GM23338 (cell line): ENCODE measurements at places on chromosomes 12 and 14. TPM values are rescaled to one million over a fixed set of nuclear protein-coding genes. Genes with fewer than 3 reads are reported as not detected.

Gene LRRIQ1
- 0.47 and 1.4 TPM in 2 replicates for total RNA-seq

DNA sequence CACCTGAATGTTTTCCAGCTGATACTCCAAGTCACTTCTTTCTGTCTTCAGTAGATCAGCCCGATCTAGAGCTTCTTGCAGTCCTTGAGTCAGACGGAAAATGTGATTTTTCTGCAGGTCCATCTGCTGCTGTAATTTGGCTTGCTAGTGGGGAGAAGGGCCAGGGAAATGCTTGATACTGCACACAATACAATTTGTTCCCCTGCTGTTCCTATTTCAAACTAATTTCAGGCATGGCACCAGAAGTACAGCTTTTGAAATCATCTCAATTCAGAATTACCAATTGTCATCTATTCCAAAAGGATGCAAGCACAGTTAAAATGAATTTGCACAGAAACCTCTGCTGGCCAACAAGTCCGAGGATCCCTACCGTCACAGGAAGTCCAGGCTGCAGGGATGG is 53.4 kb downstream of the PRKAB1 start:
- DNase-seq, result no peak
- no peak overlapping the region for H3K4me3 ChIP-seq
- H3K36me3 ChIP-seq, result peaks cover 10% of the 10 kb centered on the region
- no peak overlapping the region for H3K27ac ChIP-seq

Gene VSIG10
- total RNA-seq, result 87.5 and 98.5 TPM in 2 replicates

DNA sequence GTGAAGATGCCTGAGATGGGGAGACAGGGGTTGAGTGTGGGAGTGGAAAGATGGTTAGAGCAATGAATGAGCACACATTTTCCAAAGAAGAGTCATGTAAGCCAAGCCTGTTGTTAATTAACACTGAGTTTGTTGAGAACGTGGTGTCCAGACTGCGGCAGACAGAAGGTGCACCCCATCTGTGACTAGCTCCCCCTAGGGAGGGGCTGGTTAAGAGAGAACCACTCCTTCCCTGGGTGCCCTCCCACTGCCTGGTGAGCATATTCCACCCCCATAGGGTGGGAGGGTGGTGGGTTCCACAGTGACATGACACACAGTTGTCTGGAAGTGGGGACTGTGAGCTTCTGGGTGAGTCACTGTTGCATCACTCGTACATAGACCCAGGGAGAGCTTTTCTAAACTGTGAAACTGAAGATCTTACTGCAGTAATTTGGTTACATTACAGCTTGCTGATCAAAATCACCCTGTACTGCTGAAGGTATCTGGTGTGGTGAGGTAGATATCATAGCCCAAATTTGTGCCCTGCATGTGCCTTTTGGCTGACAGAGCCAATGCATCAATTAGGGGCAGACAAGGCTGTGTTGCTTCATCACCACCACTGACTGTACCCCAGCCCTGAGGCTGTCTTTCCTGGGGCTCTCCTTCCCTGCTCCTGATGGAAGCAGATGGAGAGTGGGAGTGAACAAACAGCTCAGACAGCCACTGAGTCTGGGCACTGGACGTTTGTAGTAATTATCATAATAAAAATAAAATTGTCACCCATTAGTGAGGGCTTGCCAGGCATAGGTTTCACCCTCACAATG is 150.9 kb downstream of the EMP1 start:
- H3K4me1 ChIP-seq, result no peaks in the 10 kb centered on the region
- H3K36me3 ChIP-seq, result no peaks in the 10 kb centered on the region
- H3K27ac ChIP-seq, result no peak overlapping the region
- H3K4me3 ChIP-seq, result no peak overlapping the region

DNA sequence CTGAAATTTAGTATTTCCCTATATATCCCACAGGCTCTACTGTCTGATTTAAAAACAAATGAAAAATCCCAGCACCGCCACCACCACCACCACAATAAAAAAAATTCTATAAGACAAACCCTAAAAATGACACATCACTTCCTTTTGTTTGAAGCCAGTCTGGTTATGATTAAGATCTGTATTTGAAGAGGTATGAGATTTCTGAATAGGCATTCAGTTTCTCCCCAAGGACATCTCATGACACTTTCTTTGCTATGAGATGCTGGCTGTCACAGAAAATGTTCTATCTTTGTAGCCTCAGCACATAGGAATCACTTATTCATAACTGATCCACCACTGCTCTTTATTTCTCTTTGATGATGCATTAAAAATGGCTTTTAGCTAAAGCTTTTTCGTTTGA is 1071.0 kb downstream of the SLC6A15 start:
- H3K36me3 ChIP-seq, result no peaks in the 10 kb centered on the region
- no peak overlapping the region for H3K27ac ChIP-seq
- DNase-seq, result no peak
- no peaks in the 10 kb centered on the region for H3K4me1 ChIP-seq
- H3K27me3 ChIP-seq, result no peaks in the 10 kb centered on the region
